CD4-positive, alpha-beta T cell (primary cell): ENCODE measurements at places on chromosomes 3 and 15.

DNA sequence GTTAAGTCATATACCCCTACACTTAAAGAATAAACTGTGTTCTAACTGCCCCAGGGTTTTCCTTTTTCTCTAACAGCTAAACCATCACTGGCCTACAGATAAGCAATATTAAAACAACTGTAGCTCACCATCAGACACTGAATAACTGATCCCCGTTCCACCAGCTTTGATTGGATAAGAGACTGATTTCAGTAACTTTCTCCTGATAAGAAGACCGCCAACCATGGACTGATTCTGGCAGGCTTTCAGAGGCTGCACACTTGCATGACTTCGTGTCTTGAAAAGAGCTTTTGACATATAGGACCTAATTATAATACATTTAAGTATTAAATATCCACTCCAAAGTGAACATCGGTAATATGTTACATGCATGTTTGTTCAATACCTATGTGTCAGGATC is 15.3 kb upstream of the CEP97 start:
- DNase-seq = no peak

GRCh38 chr3:110210086-110210660 is 861.4 kb upstream of the NECTIN3 start:
- DNase-seq = no peak

DNA sequence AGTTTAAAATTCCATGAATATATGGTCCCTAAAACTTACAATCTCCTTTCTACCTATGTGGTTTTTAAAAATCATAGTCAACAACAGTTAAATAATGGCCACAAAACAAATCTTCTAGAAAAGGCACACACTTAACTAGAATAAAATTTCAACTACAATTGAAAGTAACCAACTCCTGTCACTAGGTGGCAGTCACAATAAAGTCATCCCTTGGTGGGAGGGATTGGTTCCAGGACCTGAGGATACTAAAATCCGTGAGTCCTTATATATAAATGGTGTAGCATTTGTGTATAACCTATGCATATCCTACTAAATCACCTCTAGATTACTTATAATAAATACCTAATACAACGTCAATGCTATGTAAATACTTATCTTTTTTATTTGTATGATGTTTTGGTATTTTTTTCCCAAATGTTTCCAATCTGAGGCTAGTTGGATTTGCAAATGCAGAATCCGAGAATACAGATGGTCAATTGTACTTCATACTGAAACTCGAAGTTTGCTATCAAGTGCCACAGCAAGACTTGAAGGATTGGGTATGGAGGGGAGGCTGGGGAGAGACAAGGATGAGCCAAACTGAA is 172.6 kb downstream of the FMN1 start:
- DNase-seq = no peak

DNA sequence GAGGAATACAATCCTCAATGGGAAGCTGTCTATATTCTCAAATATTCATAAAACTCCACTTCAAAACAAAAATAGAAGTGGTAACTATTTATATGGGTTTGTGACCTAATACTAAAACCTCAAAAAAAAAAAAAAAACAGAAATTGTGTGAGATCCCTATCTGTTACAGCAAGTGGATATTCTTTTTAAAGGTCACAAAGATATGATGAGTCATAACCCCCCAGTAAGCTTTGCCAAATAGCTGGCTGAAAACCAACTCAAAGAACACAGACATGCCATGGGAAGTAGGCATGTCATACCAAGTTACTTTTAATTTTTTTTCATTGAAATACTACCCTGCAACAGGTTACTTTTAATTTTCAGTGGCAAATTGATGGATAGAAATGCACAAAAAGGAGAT is 62.5 kb downstream of the CBLB start:
- peak; percentile 22 for DNase-seq

- no peak for DNase-seq
Measured at GRCh38 chr15:35810007-35810406, 264.0 kb upstream of the DPH6 start.

DNA sequence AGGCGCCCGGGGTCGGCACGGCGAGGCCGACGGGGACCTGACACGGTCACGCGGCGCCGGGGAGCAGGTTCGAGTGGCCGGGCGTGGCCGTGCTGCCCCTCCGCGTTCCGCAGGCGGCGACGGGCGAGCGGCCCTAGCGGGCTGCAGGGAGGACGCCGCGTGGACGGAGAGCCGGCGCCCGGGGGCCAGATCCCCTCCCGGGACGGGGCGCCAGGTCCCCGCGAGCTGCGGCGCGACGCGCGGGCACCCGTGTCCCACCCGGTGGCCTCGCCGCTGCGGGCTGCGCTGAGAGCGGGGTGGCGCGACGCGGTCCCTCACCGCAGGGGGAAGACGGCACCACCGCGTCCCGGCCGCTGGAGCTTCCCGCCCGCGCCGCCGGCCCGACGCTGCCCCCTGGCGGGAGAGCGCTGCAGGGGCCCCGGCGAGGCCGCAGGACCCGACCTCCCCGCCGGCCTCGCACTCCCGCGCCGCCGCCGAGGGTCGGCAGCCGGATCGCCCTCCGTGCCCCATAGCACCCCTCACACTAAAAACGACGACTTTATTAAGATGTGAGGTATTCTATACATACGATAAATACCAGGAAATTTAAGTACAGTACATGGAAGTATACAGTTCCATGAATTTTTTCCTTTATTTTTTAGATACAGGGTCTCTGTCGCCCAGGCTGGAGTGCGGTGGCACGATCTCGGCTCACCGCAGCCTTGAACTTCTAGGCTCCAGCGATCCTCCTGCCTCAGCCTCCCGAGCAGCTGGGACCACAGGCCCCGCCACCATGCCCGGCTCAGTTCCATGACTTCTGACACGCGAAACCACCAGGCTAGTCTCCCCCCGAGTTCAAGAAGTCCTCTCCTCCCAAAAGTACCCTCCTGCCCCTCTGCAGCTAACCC is 1.3 kb upstream of the PIGZ start:
- DNase-seq = peak; percentile 68

DNA sequence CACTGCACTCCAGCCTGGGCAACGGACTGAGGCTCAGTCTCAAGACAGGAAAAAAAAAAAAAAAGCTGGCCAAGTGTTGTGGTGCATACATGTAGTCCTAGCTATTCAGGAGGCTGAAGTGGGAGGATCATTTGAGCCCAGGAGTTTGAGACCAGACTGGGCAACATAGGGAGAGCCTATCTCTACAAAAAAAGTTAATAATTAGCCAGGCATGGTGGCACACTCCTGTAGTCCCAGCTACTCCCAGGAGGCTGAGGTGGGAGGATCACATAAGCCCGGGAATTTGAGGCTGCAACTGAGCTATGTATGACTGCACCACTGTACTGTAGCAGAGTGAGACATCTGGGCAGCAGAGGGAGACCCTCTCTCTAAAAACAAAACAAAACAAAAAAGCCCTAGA is 58.9 kb downstream of the RBPMS2 start:
- no peak for DNase-seq

DNA sequence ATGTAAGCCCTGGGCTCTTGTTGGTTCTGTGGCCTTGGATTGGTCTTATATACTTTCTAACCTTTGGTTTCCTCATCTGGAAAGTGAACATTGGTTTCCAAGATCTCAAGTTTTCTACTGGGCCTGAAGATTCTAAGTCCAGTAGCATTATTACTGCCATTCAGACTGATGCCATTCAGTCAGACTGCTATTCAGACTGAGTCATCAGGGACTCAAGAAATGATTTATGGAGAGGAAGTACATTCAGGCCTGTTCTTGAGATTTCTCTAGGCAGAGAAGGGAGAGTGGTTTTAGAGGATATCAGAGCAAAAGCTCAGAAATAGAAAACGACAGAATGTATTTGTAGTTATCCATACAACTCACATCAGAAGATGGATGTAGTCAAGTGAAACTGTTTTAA is 557.2 kb downstream of the NR2F2 start:
- no peak for DNase-seq

DNA sequence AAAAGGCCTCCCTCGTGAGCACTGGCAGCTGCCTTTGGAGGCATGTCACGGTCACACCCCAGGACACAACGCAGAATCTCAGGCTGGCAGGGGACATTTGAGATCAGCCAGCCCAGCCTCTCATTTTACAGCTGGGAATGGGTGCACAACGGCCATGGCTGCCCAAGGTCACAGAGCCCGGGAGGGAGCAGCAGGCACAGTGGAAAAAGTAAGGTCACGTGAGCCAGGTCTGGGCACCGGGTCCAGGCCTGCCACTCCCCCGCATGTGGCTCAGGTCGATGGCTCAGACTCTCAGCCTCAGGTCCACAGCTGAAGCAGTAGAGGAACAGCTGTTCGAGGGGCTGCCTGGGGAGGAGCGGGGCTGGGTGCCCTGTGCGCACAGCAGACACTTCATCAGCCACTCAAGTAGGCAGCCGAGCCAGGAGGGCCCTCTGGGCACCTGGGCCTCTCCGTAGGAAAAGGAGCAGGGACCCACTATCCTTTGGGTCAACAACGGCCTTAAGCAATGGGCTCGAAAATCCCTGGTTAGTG is 260.6 kb downstream of the GOLGA6L6 start:
- no peak for DNase-seq
